ENCODE measurements at places on chromosomes 5 and 9. TPM values are rescaled to one million over a fixed set of nuclear protein-coding genes. Genes with fewer than 3 reads are reported as not detected.

DNA sequence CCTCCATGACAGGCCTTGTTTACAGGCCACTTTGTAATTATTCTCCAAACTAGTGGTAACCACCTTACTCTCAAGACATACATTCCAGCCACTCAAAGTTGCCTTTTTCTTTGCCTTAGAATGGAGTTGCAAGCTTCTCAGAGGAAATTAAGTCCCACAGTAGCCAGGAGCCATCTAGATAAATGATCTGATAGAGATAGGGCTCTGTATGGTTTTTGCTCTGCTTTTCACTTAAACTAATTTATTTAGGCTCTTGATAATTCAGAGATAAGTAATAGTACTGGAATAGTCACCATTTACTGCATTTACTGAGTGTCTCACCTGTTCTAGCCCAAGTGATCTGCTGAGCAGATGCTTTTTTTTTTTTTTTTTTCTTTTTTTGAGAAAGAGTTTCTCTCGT, 7.5 kb downstream of the LARP1 start:
- DNase-seq = no peak

DNA sequence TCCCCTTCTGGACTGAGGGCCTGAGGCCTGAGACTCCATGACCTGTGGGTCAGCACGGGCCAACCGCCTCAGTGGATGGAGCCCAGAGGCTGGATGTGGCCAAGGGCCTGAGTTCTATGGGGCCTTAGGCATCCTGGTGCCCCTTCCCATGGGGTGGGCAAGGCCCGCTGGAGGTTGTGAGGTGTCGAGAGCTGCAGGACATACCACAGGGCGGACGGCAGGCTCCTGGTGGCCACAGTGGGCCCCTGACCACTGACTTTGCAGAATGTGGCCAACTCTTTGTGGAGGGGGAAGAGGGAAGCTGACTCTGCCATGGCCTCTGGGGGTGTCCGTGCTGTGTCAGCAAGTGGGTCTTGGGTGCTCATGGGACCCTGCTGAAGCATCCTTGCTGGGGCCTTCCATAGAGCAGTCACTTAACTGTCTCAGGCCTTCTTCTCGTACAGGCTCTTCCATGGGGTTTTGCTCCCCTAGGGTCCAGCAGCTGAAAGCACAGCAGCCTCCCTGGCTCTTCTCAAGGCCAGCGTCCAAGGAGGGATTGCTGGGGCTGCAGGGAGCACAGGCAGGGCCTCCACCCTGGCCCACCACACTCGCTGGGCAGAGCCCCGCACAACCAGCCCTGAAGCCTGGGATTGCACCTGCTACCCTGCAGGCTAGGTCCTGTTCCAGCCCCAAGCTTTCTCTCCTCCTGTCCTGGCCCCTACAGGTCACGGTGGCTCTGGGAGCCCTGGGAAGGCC, 21.6 kb upstream of the SLC9A3 start:
- DNase-seq = no peak

DNA sequence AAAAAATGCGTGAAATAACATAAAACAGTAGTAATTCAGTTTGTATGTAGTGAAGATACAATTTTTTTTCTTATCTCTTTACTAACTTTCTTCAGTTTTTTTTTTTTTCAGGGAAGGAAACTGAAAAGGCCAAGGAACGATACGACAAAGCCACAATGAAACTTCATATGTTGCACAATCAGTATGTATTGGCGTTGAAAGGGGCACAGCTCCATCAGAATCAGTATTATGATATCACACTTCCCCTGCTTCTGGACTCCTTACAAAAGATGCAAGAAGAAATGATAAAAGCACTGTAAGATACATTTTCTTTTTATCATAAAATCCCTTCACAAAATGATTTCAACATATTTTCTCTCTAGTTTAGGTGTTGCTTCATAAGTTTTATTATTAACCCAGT, 120.0 kb downstream of the FER start:
- DNase-seq = no peak

DNA sequence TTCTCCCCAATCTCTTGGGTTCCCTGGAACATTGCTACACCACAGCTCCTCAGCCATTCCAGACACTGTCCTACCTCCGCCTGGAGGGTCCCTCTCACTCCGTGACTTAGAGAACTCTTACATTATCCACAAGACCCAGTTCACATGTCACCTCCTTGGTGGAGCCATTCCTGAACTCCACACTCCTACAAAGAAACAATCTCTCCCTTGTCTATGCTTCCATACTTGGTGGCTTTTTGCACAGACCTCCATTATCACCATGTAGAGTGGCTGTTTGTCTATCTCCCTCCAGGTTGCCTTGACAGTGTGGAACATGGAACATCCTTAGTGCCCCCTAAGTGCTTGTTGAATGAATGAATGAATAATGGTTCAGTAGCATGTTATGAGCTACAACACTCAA, 105.9 kb downstream of the PAX5 start:
- no peak for DNase-seq

- DNase-seq = no peak
Observed at GRCh38 chr9:14081745-14082144, 232.2 kb downstream of the NFIB start.

- no peak for DNase-seq
Observed at GRCh38 chr5:76083555-76084495, 642 bp downstream of the SV2C start.

GRCh38 chr5:116534964-116535651, 39.5 kb downstream of the SEMA6A start:
- DNase-seq = no peak

Gene NDST1
- total RNA-seq = 116 TPM

DNA sequence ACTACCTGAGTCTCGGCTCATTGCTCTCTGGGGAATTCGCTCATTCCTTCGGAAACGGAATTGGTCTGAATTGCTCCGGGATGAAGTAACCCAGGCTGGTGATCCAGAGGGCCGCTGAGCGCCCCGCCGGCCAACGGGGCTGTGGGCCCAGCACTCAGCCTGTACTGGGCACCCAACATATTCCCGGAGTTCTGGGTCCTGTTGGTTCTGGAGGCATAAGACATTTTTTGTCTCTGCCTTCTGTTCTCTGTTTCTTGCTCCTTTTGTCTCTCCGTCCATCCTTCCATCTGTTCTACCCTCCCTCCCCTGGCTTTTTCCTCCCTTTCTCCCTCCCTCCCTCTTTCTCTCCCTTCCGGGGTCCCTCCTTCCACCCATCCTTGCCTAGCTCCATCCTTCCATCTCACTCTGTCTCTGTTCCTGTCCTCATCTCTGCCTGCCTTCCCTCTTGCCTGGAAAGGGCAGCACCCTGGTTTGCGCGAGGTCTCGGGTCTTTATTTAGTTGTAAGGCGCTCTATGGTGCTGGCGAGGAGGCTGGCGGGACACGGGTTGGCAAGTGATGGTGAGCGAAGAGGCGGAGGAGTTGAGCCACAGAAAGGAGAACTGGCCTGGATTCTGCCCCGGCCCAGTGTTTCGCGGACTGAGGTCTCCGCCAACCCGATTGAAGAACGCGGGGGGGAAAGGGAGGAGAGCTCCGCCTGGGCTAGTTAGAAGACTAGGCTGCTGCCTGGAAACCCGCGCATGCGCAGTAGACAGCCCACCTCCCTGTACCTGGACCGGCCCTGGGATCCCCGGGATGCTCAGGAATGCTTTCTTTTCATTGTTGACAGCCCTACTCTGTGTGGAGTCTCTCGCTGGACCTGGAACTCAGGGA, 1468.0 kb downstream of the FOXD4L5 start:
- DNase-seq = peak; percentile 94

DNA sequence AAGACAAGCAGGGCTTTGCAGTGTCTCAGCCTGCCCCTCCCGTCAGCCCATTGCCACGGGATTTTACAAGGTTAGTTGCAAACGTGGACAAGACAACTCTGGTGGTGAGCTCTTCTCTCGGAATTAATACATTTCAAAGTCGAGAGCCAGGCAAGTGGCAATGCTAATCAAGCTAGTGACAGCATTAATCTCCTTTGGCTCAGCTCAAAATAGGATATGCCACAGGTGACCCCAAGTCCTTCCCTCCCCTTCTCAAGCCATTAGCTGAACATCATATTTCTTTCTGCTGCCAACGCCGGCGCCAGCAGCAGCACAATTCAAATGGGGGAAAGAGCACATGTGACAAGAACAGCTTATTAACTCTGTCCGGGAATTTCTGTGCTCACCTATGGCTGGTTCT, 190.1 kb downstream of the ATPSCKMT start:
- DNase-seq = no peak

Gene SETX
- 80.7 TPM for total RNA-seq

Gene ADAMTS6
- total RNA-seq = 2.2 TPM

Gene FCN1
- 147 TPM for total RNA-seq

GRCh38 chr9:34413231-34413852, 36.6 kb upstream of the MYORG start:
- DNase-seq = no peak

GRCh38 chr9:102519423-102519822, 475.7 kb upstream of the CYLC2 start:
- DNase-seq = no peak

Gene ARSI
- 2.7 TPM for total RNA-seq

GRCh38 chr5:158845941-158846340, 253.8 kb downstream of the EBF1 start:
- DNase-seq = no peak

DNA sequence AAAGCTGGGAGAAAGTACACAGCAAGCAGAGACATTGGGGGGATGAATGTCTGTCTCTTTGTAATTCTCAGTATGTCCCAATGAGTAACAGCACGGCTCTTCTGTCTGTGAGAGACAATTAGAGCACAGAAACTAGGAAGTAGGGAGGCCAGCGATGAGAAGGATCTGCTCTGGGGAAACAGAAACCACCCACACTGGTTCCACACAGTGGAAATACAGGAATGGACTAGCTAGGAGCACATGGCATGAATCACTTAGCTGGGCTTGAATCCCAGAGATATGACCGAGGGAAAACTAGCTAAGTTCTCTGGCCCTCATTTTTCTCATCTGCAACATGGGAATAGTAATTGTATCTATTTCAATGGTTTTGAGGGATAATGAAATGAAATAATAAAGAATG, 895.9 kb downstream of the TLE4 start:
- no peak for DNase-seq

Gene TCOF1
- total RNA-seq = 71.2 TPM

Gene HSPB3
- not detected for total RNA-seq

Gene IFNA13
- total RNA-seq = not detected

- no peak for DNase-seq
Observed at GRCh38 chr5:65903581-65903980, 22.8 kb upstream of the ERBIN start.

DNA sequence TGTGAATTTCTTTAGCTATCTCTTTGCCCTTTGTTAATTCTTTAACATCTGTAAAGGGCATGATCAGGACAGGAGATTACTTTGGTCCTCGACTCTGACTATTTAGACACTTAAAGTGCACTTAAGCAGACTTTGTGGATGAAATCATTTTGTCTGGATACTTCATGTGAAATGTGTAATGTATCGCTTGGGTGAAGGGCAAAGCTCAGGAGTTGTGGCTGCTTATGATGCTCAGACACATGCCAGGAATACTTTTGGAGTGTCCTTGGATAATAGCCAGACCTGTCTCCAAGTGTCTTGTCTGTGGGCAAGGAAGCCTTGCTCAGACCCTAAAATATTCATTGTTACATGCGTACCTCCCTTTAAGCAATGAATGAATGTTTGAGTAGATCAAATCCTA, 87.8 kb downstream of the RAI14 start:
- no peak for DNase-seq

DNA sequence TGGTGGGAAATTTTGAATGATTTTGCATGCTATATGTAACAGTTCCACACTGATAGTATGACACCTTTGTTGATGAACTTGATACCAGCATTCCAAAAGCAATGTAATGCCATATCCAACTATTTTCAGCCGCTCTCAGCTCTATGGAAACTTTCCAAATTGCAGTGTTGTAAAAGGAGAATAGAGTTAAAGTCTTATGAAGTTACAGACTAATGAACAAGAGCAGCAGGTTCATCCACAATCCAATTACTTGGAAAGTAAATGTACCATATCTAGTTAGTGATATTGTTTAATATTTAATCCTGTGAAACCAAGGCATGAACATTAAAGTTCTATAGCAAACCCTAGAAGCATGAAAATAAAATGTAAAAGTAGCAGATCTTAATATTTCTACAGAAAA, 418.2 kb downstream of the TUSC1 start:
- DNase-seq = no peak

DNA sequence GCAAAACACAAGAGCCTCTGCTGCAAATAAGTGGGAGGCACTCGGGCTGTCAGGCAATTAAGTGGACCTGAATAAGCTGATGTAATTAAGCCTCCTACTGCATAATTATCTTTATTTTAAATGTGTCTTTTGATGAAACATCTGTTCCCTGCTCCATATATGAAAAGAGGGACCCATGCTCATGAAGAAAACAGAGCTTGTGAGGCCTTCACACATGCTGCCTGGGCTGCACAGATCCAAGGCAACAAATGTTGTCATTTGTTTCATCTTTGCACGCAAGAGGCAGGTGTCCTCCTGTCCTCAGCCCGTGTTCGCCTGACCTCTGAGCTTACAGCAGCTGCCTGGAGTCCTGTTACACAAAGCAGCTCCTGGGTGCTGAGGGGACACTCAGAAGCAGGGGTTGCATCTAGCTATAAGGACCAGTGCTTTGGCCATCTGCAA, 381.1 kb downstream of the ZNF608 start:
- no peak for DNase-seq

Gene MEF2C
- total RNA-seq = 37.0 TPM

DNA sequence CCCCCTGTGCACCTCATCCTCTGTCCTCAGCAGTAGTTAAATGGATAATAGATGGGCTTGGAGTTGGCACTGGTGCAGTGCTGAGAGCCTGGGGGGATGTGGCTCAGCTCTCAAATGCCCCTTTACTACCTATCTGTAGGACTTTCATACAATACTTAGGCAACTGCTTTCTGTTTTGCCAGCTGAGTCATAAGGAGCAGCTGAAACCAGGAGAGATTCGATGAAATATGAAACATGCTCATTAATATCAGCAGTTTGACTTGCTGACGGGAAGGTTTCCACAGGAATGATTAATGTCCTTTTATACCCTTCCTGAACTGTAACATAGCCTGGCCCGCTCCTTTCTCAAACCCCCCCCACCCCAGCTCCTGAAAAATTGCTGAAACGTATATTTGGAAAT, 142.6 kb downstream of the SAXO1 start:
- DNase-seq = no peak

DNA sequence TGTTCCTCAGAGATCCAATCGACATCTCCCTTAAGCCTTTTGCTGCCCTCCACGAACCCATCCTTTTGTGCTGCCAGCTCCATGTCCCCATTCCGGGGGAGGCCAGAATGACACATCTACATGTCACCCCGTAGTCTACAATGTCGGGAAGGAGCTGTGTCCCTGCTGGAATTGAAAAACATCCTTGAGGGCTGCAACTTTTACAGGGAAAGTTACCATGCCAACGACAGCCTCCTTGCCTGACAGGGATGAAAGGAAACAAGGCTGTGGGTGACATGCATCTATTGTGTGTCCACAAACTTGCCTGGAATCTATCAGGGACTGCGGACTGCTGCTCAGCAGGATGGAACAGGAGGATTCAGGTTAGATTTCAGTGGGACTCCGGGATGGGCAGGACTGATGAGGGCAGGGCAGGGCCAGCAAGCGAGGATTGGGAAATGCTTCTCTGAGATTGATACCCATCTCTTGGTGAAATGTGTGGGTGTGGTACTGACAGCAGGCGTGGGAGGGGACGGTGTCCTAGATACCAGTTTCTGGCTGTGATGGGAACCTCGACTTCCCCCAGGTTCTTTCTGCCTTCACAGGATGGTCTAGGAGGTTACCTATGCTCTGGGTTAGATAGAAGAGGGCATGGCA, 25.5 kb downstream of the EGR1 start:
- no peak for DNase-seq

Data from upper lobe of left lung (tissue), 6 donors.